ENCODE measurements at places on chromosomes 5 and 9.

DNA sequence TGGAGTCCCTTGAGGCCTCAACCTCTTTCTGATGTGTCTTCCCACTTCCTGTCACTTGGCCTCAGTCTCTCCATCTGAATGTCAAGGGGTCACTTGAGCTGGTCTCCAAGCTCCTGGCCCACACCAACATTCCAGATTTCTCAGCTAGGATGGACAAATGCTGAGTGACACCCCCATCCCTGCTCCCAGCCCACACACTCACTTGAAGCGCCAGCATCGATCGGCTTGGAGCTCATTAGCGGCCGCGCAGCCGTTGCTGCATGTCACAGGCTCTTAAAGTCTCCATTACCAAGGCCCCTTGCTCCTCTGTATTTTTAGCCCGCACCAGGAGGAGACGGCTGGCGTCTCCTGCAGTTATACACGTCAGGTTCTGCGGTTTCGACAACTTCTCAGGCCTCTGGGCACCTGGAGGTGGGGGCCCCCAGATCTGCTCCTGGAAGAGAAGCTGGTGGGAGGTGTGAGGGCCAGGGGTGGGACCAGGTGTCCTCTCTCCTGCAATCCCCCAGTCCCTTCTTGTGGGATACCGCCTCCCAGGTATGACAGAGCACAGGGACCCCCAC, 33.4 kb upstream of the ARAP3 start:
- no peaks in the 10 kb centered on the region for H3K36me3 ChIP-seq
- no peak overlapping the region for H3K4me3 ChIP-seq
- DNase-seq = no peak

DNA sequence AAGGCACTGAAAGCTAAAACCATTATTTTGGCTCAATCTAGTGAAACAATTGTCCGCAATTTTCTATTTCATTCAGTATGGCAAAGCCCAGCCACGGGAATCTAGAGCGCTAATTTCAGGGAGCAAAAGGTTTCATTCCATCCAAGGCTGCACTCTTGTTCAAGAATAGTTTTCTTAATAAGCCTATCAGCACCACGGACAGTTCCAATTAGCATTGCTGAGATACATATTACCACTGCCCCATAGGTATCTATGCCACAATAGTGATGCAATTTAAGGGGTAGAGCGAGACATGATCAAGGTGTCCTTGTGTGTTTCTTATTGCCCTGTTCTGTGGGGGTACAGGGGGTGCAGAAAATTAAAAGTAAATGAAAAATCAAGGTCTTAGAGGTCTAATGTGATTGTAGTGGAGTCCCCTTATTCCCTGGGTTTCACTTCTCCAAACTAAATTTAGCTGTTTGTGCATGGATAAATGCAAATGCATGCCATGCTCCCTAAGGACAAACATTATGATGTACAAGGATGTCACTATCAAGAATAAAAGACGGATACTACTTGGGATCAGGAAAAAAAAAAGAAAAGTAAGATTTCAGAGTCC, 45.5 kb downstream of the SPOCK1 start:
- no peaks in the 10 kb centered on the region for H3K27me3 ChIP-seq
- no peak for DNase-seq
- H3K4me1 ChIP-seq = no peaks in the 10 kb centered on the region
- H3K36me3 ChIP-seq = no peaks in the 10 kb centered on the region
- H3K4me3 ChIP-seq = no peak overlapping the region
- H3K27ac ChIP-seq = no peak overlapping the region

DNA sequence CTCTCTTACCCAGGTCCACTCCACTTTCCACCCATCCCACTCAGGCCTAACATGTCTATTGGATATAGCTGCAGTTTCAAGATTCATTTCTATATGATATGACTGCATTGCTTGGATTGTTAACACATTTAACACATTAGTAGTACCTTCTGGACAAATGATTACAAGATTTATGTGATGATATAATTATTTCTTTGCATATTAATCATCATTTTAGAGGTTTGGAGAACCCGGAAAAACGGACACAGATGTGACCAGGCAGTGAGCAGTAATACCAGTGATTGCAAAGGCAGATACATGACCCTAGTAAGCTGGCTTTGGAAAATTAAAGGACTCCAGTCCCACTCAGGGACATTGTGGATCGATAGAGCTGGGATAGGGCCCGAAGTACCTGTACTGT, 103.8 kb downstream of the PRR16 start:
- no peaks in the 10 kb centered on the region for H3K27me3 ChIP-seq
- no peak overlapping the region for H3K27ac ChIP-seq

DNA sequence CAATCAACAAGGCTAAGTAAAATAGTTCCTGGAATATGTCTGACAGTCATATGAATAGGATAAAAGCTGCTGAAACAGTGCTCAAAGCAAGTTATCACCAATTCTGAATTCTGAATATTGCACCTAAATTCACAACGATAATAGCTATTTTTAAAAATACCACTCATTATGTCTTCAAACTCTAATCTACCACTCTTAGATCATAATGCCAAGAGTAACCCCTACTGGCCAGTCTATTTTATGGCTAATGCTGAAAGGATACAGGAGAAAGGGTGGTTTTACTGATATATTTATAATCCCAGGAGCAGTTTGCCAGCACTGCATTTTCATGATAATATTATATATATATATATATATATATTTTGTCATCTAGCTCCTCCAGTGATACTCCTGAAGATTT, 232.8 kb downstream of the PDE4D start:
- H3K27me3 ChIP-seq = no peaks in the 10 kb centered on the region
- no peak overlapping the region for H3K4me3 ChIP-seq
- H3K4me1 ChIP-seq = no peaks in the 10 kb centered on the region
- DNase-seq = peak; percentile 25
- H3K27ac ChIP-seq = no peak overlapping the region

DNA sequence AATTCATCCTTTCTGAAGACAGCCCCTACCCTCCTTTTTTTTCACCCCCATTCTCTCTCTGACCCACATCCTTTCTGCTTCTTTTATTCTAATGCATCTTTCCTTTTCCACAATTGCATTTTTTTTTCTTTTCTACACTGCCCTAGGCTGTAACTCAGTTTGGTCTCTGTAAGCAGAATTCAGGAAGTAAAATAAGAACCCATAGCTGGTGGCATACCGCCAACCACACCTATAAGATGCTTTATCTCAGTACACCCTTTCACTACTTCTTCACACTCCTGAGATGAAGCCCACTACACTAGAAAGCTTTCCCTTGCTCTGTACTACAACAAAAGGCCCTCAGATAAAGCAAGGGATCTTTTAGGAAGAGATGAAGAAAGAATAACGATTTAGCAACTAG, 16.1 kb upstream of the TSSK1B start:
- no peaks in the 10 kb centered on the region for H3K36me3 ChIP-seq
- no peaks in the 10 kb centered on the region for H3K27me3 ChIP-seq
- H3K4me1 ChIP-seq = no peaks in the 10 kb centered on the region
- DNase-seq = no peak
- H3K27ac ChIP-seq = no peak overlapping the region

GRCh38 chr9:106915851-106916250, 52.9 kb downstream of the ZNF462 start:
- peaks cover 12% of the 10 kb centered on the region for H3K4me1 ChIP-seq
- no peak overlapping the region for H3K4me3 ChIP-seq
- H3K27ac ChIP-seq = peak overlapping the region; percentile 80
- H3K27me3 ChIP-seq = no peaks in the 10 kb centered on the region

DNA sequence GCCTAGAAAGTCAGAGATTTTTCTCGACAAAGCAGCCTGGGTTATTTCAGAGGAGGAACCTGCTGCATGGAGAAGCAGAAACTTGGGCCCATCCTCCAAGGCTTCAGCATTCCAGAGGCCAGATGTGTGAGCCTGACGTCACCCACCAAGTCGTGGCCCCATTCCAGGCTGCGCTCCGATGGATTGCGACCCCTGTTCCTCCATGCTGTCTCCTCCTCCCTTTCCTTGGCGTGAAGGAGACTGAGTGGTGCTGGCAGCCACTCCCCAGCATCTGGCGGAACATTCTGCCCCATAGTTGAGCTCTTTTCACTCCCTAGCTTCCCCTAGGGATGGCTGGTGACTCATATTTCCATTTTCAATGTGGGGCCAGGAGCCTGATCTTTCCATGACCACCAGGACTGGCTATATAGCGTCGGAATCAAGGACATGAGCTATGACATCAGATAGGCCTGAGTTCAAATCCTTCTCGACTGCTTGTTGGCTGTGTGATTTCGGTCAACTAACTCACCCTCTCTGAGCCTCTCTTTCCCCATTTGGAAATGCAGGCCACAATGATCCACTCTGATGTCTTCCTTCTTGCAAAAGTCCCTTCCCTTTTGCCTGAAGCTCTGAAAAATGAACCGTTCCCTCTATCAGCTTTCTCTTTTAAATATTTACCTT, 24.5 kb upstream of the DUSP1 start:
- peak; percentile 18 for DNase-seq
- H3K4me1 ChIP-seq = peaks cover 4% of the 10 kb centered on the region
- no peaks in the 10 kb centered on the region for H3K27me3 ChIP-seq
- H3K27ac ChIP-seq = no peak overlapping the region
- H3K4me3 ChIP-seq = no peak overlapping the region

- peaks cover 5% of the 10 kb centered on the region for H3K4me1 ChIP-seq
- H3K27ac ChIP-seq = no peak overlapping the region
- DNase-seq = no peak
- no peak overlapping the region for H3K4me3 ChIP-seq
- H3K27me3 ChIP-seq = no peaks in the 10 kb centered on the region
Measured at GRCh38 chr9:126702151-126703001, 88.6 kb downstream of the LMX1B start.

GRCh38 chr5:165157219-165157618, 1651.8 kb downstream of the MAT2B start:
- H3K36me3 ChIP-seq = no peaks in the 10 kb centered on the region
- H3K27ac ChIP-seq = no peak overlapping the region
- H3K27me3 ChIP-seq = no peaks in the 10 kb centered on the region
- H3K4me1 ChIP-seq = no peaks in the 10 kb centered on the region

- no peak overlapping the region for H3K4me3 ChIP-seq
- H3K27ac ChIP-seq = no peak overlapping the region
- no peaks in the 10 kb centered on the region for H3K36me3 ChIP-seq
- no peaks in the 10 kb centered on the region for H3K4me1 ChIP-seq
Measured at GRCh38 chr5:1402611-1403255, 42.5 kb downstream of the SLC6A3 start.

GRCh38 chr9:134434894-134435506, 108.7 kb downstream of the RXRA start:
- no peaks in the 10 kb centered on the region for H3K4me1 ChIP-seq
- peaks cover 48% of the 10 kb centered on the region for H3K36me3 ChIP-seq
- no peak overlapping the region for H3K4me3 ChIP-seq
- DNase-seq = no peak
- H3K27ac ChIP-seq = no peak overlapping the region

GRCh38 chr5:73061593-73061992, 58.8 kb upstream of the TMEM171 start:
- H3K27ac ChIP-seq = no peak overlapping the region
- no peaks in the 10 kb centered on the region for H3K27me3 ChIP-seq
- H3K36me3 ChIP-seq = peaks cover 2% of the 10 kb centered on the region
- H3K4me3 ChIP-seq = no peak overlapping the region
- peak; percentile 19 for DNase-seq
- no peaks in the 10 kb centered on the region for H3K4me1 ChIP-seq

DNA sequence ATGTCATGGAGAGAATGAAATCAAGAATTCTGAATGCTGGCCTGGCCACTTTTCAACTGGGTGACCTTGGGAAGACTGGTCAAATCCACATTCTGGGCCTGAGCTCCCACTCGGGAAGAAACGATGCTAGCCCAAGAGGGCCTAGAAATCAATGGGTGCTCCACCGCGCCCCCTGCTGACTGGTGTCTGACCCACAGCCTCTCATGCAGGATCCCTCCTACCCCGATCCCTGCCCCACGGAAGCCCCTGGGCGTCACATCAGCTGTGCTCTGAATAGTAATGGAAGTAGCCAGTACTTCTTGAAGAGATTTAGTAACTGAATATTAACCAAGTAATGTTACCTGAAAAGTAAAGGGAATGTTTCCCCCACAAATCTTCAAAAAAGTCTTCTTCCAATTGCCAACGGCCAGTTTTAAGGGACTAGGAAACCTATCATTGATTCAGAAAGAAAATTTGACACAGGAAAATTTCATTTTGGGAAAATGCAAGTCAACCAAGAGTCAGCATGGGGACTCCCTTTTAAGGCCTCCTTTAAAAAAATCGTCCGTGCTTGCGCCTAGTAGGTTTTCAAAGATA, 43.9 kb downstream of the CRB2 start:
- H3K4me3 ChIP-seq = no peak overlapping the region
- peaks cover 8% of the 10 kb centered on the region for H3K4me1 ChIP-seq
- no peak overlapping the region for H3K27ac ChIP-seq

GRCh38 chr9:85610074-85610860, 131.5 kb downstream of the AGTPBP1 start:
- H3K27me3 ChIP-seq = no peaks in the 10 kb centered on the region
- H3K4me1 ChIP-seq = no peaks in the 10 kb centered on the region
- H3K4me3 ChIP-seq = no peak overlapping the region
- no peaks in the 10 kb centered on the region for H3K36me3 ChIP-seq

DNA sequence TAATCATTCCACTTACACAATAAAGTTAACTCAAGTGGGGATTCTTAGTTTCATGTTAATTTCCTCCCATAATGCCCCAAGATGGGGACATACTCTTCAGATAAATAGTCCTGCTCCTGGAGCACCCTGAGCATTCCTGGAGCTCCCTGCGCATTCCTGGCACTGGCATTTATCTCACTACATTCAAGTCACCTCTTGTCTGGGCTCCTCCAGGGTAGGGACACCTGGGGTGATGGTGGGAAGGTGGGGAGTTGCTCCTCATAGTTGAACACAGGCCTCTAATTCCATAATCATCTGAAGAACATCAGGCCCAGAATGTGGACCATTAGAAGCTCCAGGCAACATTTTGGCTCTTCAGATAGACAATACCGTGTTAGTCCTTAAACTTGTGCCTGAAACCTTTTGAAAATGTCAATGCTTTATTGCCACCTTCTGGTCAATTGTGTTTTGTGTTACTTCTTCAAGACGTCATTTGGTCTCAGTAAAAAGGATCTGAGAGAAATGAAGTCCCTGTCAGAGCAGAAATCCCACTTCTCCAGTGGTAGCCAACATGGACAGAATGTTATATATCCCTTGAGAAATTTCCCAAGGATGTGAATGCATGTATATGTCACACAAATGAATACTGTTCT, 14.2 kb upstream of the AGGF1 start:
- H3K36me3 ChIP-seq = no peaks in the 10 kb centered on the region
- H3K27me3 ChIP-seq = no peaks in the 10 kb centered on the region
- no peak overlapping the region for H3K27ac ChIP-seq
- H3K4me3 ChIP-seq = no peak overlapping the region

DNA sequence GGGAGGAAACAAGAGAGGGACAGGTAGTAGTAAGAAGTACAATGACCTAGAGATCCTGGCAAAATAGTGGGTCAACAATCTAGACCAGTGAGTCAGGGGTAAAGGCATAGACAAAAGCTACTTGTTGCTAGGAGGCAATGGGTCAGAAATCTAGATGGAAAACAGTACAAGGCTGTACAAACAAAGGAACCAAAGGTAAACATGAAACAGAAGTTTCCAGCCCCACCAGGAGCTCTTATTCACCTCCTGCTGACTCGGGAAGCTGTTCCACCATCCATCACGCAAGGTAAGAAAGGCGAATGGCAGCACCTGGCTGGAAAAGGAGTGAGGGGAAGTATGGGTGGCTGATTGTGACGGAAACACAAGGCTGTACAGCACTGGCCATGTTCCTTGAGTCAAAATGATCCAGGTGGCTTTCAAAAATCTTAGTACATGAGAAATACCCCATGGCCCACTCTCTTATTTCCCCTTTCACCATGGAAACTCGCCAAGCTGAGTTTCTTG, 70.5 kb upstream of the RAI14 start:
- peaks cover 9% of the 10 kb centered on the region for H3K4me1 ChIP-seq
- no peaks in the 10 kb centered on the region for H3K36me3 ChIP-seq
- H3K4me3 ChIP-seq = no peak overlapping the region
- peak; percentile 88 for DNase-seq
- no peaks in the 10 kb centered on the region for H3K27me3 ChIP-seq

- H3K36me3 ChIP-seq = peaks cover 61% of the 10 kb centered on the region
- no peaks in the 10 kb centered on the region for H3K27me3 ChIP-seq
- no peak overlapping the region for H3K4me3 ChIP-seq
- no peak overlapping the region for H3K27ac ChIP-seq
Measured at GRCh38 chr5:134133995-134134541, 19.6 kb downstream of the TCF7 start.

Data from trophoblast cell (in vitro differentiated cells and primary cell).